Stimulated activated CD8-positive, alpha-beta memory T cell treated with anti-CD3 and anti-CD28 coated beads, Interleukin-7, amount 100 ng/mL, for 4 hours (primary cell): ENCODE measurements at places on chromosomes 5 and 9.

GRCh38 chr5:157366741-157367674, 93.0 kb upstream of the NIPAL4 start:
- DNase-seq: no peak

DNA sequence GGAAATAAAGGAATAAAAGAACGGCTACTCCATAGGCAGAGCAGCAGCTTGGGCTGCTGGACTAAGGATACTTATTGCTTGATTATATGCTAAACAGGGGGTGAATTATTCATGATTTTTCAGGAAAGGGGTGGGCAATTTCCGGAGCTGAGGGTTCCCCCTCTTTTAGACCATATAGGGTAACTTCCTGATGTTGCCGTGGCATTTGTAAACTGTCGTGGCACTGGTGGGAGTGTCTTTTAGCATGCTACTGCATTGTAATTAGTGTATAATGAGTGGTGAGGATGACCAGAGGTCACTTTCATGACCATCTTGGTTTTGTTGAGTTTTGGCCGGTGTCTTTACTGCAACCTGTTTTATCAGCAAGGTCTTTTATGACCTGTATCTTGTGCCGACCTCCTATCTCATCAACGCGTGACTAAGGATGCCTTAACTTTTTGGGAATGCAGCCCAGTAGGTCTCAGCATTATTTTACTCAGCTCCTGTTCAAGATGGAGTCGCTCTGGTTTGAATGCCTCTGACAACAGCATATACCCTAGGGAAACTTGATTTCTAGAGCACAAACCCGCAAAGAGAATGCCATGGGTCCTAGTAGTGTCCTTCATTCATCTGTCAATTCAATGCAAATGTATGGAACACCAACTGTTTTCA, 47.8 kb upstream of the PWWP2A start:
- DNase-seq: no peak

- no peak for DNase-seq
Observed at GRCh38 chr9:75918154-75918553, 27.7 kb downstream of the PCSK5 start.

DNA sequence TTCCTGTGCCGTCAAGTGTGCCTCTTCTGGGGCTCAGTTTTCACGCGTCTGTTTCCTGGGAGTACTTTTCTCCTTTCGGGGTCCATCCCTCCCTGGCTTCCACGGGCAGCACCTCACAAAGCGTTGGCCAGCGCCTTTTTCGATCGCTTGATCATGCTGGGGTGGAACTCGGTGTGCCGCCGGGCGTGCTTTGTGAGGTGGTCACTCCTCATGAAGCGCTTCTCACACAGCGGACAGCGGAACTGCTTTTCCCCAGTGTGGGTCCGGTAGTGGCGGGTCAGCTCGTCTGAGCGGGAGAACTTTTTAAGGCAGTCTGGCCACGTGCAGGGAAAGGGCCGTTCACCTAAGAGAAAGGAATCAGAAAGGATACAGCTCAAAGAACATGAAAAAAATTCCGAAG, 26.8 kb downstream of the KLF9 start:
- no peak for DNase-seq

- no peak for DNase-seq
Observed at GRCh38 chr9:106479679-106480078, 383.3 kb upstream of the ZNF462 start.

- DNase-seq: no peak
Observed at GRCh38 chr9:106718936-106719335, 144.0 kb upstream of the ZNF462 start.

DNA sequence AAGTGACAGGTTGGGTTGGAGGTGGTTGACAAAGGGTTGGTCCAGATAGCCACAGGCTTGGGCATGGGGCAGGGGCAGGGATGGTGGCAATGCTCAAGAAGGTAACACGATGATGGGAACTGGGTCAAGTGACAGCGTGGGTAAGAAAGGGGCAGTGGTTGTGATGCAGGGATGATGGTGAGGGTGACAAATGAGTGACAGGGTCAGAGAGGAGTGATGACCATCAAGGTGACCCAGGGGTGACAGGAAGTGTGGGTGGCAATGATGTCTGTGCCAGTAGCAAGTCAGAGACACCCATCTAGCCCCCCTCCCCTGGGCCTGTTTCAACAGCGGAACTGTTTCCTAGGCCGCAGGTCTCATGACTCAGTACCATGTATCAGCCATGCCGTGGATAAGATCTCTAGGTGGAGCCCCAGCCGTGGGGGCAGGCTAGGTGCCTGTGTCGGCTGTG, 20.5 kb downstream of the AQP3 start:
- no peak for DNase-seq

GRCh38 chr5:4411664-4412063, 728.5 kb upstream of the ADAMTS16 start:
- no peak for DNase-seq

- no peak for DNase-seq
Observed at GRCh38 chr5:139148986-139149385, 49.2 kb downstream of the SIL1 start.

DNA sequence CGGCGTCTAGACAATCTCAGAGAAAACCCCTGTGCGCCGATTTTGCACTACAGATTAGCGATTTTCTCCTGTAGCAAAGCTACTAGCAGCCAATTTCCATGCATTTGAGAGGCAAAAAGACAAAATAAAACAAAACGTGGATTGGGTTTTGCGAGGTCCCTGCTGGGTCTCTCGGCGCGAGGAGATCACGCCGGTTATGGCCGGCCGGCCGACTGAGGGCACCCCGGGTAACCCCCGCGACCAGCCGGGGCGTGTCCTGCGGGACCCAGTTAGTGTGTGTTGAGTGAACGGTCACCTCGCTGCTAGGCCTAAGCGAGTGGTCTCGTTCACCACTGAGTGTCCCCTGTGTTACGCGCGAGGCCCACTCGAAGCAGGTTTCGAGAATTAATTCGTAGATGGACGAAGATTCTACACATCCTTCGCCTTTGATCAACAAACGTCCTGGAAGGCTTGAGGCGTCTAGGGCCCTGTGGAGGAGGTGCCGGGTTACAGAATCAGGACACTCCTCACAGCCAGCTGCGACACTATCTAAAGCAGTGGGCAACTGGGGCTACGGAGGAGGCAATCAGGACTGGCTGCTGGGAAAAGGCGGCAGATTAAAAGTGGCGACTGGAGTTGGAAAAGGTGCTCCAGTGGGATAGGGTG, 764 bp upstream of the VDAC1 start:
- DNase-seq: no peak

DNA sequence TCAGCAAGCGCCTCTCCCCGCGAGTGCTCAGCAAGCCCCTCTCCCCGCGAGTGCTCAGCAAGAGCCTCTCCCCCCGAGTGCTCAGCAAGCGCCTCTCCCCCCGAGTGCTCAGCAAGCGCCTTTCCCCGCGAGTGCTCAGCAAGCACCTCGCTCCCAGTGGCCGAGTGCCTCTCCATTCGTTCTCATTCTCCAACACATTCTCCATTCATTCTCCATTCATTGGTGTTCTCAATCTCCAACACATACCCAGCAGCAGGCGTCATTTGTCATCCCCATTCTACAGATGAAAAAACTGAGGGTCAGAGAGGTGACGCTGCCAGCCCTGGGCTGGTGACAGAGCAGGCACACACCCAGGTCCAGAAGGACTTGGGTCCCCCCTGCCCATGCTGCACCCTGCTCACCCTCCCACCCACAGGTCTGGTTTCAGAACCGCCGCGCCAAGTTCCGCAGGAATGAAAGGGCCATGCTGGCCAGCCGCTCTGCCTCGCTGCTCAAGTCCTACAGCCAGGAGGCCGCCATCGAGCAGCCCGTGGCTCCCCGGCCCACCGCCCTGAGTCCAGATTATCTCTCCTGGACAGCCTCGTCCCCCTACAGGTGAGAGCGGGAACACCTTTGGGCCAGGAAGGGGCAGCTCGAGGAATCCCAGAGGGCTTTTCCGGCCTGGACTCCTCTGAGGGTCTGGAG, 32.5 kb downstream of the PTGES start:
- DNase-seq: no peak

DNA sequence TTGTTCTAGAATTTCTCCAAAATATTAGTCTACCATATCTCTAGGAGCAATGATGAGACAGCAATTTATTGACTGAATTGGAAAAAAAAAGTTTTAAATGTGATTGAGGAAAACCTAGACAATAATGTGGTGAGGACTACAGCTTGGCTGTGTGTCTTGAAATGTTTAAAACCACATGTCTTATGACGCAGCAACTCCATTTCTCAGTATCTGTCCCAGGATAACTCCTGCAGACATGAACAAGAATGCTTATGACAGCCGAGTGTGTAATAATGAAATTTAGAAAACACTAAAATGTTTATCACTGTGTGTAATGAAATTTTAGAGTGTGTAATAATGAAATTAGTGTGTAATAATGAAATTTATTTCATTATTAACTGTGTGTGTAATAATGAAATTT, 254.1 kb upstream of the DAPK1 start:
- DNase-seq: no peak

- DNase-seq: no peak
Observed at GRCh38 chr5:65620021-65620420, 4.1 kb downstream of the TRIM23 start.

- no peak for DNase-seq
Observed at GRCh38 chr5:10289991-10290390, 17.7 kb downstream of the CMBL start.

GRCh38 chr5:96870094-96871026, 5.9 kb upstream of the ERAP2 start:
- DNase-seq: no peak

GRCh38 chr9:22065431-22066200, 56.5 kb upstream of the CDKN2B start:
- no peak for DNase-seq

DNA sequence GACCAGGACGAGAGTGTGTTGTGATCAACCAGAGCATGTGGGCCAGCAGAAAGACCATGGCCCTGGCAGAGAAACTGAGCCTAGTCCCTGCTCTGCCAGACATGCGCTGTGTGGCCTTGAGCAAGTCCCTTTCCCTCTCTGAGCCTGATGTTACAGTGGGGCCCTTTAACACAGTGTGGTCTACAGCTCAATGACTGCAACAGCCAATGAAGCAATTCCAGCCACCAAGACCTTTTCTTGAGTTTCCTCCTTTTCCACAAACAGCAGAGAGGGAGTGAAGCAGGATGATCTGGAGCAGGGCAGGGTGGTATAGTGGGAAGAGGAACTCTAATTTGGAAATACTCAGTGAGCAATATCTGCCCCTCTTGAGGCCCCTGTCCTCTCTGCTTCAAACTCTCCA, 25.8 kb upstream of the ARSI start:
- DNase-seq: no peak

DNA sequence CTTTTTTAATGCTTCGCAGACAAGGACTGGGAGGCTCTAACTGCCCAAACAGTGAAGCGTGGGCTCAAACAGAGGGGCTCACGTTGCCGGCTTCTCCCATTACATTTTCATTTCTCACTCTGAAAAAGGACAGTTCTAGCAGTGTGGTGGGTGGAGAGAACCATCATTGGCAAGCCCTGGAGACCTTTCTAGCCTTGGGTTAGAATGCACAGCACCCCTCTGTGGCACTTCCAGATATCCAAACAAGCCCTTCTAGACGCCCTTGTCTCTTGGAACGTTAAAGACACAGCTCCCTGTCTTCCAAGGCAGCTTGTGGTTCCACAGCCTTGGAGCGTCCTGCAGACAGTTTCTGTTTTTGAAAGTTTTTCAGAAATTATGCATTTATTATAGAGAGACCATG, 52.1 kb downstream of the MVB12B start:
- DNase-seq: no peak

DNA sequence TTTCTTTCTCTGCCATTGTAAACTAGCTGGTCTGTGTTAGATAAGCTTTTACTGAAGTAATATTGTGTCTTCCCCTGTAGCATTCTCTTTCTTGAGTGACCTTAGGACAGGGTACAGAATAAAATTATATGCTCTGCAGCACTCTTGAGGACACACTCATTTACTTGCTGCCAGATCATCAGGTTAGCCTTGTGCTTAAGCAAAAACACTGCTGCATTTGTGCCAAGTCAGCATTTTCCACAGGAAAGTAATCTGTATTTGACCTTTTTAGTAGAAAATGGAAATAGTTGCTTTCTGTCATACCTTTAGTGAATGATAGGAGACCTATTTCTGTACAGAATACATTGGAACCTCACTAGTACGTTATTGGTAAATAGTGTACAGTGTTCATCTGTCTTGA, 54.2 kb downstream of the LMNB1 start:
- no peak for DNase-seq
